Fibroblast of upper back skin (primary cell): ENCODE measurements at places on chromosomes 6 and 20.

DNA sequence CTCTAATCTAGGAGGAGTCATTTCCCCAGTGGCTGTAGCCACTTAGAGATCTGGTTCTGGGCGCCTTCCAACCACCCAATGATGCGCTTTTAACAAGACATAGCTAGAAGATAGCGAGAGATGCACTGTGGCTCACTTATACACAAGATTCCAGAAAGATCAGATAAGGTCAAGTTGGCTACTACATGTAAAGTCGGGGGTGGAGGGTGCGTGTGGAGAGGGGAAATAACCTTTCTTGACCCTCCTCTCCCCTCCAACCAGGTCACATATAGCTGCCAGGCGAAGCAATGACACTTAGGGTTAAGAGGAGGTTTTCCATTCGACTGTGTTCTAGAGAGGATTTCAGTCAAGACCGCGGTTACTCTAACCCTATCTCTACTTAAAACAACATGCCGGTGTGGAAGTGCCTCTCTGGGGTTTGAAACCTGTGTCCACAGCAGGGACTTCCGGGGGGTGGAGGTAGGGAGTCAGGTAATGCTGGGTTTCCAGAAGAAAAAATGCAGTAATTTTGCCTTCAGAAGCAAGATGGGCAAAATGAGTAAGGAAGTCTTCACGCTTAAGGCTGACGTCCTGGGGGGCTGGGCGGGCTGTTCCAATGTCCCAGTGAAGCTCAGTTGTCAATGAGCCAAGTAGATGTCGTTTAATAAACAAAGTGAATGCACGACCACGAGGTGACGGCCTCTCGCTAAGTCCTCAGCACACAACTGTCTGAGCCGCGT is 1.8 kb upstream of the SIM1 start:
- no peak for DNase-seq

GRCh38 chr6:89501222-89501621 is 68.3 kb downstream of the ANKRD6 start:
- peak; percentile 48 for DNase-seq

GRCh38 chr6:168886964-168887363 is 366.7 kb downstream of the THBS2 start:
- no peak for DNase-seq

DNA sequence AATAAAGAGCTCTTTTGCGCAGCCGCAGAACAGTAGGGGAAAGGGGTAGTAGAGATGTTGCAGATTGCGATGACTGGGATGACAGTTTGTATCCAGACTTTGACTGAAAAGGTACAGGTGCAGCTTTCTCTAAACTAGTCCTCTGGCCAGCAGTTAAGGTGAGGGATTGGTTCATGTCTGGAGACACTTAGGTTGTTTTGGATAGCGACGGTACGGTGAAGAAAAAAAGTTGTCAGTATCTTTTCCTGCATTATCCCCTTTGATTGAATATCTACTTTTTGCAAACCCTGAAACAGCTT is 537 bp downstream of the PRR3 start:
- no peak for DNase-seq

- no peak for DNase-seq
These were observed 28.3 kb upstream of the OCSTAMP start for GRCh38 chr20:46578745-46579144.

DNA sequence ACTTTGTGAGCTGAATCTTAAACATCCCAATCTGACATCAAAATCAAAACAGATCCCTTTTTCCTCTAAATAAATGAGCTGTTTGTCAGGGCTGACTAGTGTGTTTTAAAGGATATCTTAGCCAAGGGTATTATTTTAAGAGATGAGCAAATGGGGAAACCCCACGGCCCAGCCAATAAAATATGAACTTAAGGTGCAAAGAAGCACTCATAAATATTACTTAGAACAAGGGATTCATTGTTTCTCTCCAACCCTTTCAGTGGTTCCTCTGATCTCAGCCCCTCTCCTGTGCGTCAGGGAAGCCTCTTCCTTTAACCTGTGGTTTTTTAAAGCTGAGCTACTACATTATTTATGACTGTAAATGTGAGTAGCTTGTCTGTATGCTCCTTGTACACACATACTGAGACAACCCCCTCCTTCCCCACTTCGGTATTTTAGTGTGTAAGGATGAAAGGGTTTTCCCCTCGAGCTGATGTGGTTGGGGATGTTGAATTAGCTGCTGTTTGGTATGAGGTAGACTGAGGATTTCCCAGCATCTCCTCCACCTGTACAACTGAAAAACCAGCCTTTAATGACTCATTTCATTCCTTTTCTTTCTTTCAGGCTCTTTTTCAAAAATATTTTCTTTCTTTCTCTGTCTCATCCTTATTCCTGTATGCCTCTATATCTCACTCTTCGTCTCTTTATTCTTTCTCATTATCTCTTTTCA is 6.5 kb downstream of the BMP5 start:
- DNase-seq: peak; percentile 2

DNA sequence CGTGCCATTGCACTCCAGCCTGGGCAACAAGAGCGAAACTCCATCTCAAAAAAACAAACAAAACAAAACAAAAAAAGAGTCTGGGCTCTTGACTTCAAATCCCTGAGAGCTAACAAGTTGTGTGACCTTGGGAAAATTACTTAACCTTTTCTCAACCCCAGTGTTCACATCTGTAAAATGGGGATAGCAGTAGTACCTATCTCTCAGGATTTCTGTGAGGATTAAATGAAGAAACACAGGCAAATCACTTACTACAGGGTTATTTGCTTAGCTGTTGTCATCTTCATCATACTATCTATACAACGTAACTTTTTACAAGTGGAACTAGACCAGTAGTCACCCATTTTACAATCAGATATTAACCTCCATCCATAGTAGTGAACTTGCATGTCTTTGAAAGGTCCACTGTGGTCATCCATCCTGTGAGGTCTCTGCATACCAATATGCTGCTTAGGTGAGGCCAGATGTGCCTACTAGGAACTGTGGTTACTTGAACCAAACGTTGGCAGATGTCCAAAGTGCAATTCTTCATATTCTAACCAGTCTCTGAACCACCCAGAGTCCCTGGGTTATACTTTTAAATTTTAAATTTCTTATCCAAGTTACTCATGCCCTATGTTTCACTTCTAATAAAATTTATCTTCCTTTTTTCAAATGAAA is 128.9 kb upstream of the BEND3 start:
- DNase-seq: peak; percentile 38
